Nephron progenitor cell (in vitro differentiated cells): ENCODE measurements at places on chromosomes 7 and 10.

DNA sequence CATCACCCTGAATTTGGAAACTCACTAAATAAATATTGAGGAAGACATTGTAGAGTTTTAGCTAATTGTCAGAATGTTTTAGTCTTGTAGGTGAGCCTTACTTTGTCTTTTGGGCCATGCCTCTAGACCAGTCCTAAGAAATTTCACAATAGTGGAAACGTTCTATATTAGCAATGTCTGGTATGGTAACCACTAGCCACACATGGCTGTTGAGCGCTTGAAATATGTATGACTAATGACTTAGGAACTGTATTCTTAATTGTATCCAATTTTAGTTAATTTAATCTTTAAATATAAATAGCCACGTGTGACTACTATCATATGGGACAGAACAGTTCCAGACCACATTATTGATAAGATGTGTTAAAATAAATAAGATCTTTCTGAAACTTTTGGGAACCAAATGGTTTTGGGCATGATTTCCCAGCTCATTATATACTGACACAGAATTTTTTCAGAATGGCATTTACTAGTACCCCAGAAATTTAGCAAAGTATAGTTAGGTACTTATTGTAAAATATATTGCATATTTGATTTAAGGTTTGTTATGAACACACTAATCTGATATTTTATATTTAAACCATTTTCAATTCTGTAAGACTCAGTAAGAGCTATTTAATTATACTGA is 95.0 kb downstream of the VPS50 start:
- DNase-seq = no peak

GRCh38 chr7:151570366-151570915 is 50.7 kb upstream of the RHEB start:
- no peak for DNase-seq

DNA sequence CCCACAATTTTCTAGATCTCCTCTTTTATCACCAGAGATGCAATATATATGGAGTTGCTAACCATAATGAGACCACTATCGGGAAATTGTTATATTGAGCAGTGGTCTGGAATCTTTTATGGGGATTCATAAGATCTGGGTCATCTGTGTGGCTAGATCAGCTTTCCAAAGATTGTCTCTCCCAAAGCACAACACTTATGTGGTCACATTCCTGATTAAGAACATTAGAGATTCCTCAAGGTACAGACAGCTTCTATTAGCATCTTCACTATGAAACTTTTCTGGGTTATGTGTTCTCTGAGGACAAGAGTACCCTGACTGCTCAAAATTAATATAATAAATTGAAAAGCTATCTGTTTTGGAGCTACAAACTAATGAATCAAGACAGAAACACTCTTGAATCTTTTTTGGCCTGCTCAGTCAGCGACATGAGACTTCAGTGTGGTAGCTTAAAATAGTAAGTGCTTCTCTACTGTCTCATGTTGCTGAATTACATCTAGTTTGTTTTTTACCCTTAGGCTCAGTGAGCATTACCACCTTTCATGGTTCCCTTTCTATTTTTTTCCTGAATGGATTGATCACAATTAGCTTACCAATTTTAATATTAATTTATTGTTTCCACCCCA is 42.6 kb upstream of the STRIP2 start:
- no peak for DNase-seq

- no peak for DNase-seq
Observed at GRCh38 chr7:16260236-16260728, 161.1 kb downstream of the CRPPA start.

- DNase-seq = no peak
Observed at GRCh38 chr7:12584930-12585329, 14.4 kb downstream of the SCIN start.

DNA sequence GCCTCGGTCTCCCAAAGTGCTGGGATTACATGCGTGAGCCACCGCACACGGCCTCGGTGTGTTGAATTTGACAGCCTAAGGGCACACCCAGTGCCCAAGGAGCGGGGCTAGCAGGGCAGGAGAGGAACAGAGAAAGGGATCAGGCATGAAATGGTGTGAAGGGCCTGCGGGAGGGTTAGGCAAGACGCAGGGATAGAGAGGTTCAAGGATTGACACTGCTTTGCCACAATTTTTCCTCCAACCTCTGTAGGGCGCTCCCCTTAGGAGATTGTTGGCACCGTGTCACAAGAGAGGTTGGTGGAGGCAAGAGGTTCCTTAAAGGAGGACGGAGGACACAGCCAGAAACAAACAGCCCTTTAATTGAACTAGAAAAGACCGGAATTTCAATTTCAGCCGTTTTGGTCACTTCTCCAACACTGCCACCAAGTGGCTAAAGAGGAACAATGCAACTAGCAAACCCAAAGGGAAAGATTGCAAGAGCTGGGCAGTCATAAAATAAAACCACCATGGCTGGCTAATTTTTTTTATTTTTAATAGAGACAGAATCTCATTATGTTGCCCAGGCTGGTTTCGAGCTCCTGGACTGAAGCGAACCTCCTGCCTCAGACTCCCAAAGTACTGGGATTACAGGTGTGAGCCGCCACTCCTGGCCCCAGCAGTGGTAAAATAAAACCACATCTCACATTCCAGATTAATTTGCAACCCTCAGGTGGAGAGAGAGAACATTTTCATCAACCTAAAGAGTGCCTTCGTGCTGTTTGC is 6.9 kb upstream of the CREB3L2 start:
- DNase-seq = peak; percentile 33

DNA sequence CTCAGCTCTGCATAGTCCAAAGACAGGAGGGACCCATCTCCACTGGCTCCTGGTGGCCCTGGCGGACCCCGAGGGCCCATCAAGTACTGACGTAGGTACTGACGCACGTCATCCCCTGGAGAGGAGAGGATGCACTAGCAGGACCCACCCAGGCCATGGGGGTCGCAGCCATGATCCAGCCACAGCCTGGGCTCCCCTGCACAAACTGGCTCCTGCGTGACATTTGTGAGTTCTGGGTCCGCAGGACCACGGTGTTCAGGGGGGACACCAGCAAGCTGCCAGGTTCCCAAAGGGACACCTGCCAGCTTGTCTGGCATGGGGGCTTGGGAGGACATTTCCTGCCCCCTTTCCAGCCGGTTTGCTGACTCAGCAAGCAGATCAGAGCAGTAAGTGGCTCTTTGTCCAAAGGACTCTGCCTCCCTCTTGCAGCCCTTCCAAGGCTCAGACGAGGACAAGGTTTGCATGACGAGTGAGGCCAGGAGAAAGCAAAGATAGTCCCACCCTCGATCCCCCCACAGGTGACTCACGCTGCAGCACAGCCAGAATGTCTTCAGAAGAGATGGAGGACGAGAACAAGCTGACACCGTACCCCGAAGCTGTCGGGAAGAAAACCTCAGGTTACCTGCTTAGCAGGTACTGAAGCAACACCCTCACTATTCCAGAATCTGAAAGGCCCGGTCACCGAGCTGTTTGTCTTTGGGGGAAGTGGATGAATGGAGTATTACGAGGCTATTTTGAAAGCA is 49.0 kb downstream of the COL17A1 start:
- no peak for DNase-seq

DNA sequence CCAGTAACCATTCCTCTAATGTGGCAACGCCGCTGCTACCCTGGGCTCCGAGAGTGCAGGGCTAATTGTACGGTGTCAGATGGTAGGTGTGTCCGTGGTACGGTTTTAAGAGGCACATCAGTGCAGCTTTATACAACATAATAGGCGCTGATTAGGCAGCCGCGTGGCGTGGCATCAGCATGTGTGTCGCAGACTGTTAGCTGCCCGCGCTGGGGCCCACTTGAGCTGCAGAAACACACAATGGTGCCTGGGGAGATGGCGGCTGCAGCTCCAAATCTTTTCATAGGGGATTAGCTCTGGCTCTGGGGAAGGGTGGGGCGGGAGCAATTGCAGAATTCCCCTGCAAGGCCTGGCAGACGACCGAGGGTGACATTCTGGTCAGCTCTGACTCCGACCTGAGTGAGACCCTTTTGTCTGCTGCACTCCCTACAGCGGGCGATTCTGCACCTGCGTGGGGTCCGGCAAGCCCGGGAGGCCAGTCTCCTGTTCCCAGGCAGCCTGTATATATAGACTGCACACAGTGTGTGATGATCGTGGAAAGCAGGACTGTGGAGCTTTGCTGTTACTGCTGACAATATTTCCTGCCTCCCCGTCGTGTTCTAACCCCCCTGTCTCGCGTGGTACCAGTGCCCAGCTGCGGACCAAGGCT is 722.7 kb upstream of the CELF2 start:
- peak; percentile 6 for DNase-seq

DNA sequence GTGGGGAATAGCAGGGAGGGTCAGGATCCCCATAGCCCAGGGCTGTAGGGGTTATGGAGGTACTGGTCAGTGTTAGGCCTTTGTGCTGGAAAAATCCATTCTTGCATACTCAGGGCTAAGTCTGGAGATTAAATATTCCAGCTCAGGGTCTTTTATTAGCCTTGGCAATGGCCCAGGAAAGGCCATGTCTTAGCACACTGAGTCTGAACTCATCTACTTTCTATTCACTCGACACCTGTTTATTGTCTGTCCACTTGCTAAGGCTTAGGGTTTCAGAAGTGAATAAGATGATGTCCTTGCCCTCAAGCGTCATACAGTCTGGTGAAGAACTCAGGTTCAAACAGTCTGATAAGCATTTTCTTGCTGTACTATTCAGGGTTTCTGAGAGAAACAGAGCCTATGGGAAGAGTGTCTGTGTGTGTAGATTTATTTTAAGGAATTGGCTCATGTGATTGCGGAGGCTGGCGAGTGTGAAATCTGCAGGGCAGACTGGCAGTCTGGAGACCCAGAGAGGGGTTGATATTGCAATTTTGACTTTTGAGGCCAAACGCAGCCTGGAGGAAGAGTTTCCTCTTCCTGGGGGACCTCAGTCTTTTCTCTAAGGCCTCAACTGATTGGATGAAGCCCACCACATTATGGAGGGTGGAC is 135.8 kb downstream of the RAMP3 start:
- DNase-seq = no peak

DNA sequence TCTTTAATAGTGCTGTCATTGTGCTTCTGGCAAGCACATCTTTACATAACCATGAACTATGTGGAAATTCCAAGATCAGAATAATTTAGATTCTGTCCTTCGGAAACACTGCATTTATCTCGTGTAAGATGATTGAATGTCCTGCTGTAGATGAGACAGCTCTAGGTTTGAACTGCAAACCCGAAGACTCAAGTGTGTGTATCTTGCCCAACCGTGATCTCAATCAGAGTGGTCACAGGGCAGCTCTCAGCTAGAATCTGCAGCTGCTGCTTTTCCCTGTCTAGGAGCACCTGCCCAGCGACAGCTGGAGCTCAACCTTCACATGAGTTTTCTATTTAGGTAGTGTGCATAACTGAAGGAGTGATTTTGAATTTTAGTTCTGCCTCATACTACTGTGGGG is 17.5 kb upstream of the KIF20B start:
- DNase-seq = no peak

- no peak for DNase-seq
Observed at GRCh38 chr7:98192781-98193457, 18.3 kb upstream of the BHLHA15 start.

GRCh38 chr7:44259547-44260457 is 59.0 kb downstream of the YKT6 start:
- DNase-seq = no peak

- DNase-seq = no peak
Observed at GRCh38 chr10:133158437-133158755, 1.6 kb upstream of the KNDC1 start.

- DNase-seq = no peak
Observed at GRCh38 chr10:4301291-4302045, 516.5 kb upstream of the KLF6 start.

- no peak for DNase-seq
Observed at GRCh38 chr10:118251791-118252190, 90.3 kb downstream of the FAM204A start.

DNA sequence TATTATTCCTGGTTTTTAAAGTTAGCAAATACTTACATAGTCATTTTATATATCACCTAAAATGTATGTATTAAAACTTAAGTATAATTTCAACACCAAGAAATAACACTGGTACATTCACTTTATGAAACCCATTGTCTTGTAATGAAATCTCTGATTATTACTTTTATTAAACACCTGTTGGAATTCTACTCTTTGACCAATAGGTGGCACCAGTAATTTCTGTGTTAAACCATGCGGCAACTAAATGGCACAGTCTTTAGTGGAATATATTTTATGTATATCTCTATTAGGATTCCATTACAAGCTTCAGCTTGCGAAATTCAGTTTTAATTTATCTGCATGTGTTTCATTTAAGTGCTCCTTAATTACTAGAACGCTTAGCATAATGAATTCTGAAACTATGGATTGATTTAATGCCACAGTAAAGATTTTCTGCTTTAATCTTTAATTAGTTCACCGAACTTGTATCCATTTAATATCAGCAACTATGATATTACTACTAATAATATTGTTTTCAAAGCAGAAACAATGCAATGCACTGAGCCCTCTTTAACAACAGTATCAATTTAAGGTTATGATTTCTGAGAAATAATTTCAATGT is 181.3 kb downstream of the MAGI2 start:
- DNase-seq = no peak

DNA sequence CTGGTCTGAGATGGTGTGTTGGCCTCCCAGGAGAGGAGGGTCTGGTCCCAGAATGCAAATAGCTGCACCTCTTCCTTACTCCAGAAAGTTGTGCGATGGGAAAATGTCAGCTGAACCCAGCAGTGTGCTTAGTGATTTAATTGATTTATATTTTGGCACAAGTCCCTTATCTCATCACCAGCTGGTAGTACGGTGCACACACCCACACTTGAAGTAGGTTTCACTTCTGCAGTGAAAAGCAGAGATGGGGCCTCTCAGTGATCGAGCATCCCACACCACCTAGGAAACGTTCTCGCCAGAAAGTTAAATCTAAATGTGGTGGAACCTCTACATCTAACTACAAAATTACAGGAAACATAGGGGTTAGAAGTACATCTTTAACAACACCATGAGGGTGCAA is 80.4 kb downstream of the UBE3C start:
- no peak for DNase-seq

DNA sequence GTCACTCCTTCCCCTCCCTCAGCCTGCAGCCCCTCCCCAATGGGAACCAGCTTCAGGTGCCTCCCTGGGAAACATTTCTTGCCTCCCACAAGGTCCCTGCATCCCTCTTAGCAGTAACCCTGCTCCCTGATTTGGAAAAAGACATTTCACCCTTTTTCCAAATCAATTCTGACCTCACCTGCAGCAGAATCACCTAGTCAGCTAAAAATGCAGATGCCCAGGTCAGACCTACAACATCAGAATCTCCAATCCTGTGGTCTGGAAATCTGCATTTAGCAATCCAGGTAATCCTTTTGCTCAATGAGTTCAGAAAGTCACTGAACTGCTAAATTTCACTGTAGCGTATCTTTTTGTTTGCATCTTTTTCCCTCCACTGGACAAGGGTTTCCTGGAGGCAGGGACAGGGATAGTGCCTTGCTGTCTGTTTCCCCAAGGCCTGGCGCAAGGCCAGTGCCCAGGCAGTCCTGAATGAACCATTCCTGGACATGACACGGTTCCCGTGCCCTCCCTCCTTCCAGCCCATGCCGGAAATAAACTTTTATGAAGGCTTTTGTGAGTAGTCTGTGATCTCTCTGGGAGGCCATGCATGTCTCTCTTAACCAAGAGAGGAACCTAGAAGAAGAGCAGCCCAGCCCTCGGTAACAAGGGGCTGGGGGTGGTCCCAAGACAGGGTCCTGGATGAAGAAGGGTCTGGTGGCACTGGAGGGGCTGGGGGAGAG is 44.0 kb downstream of the COL13A1 start:
- DNase-seq = no peak

GRCh38 chr7:76063114-76063513 is 15.2 kb downstream of the MDH2 start:
- no peak for DNase-seq

GRCh38 chr7:44148166-44148565 is 7.0 kb upstream of the MYL7 start:
- no peak for DNase-seq
